ENCODE measurements at places on chromosomes 3 and 15. TPM values are rescaled to one million over a fixed set of nuclear protein-coding genes. Genes with fewer than 3 reads are reported as not detected.

CLASP2 gene
- total RNA-seq = 125 TPM

ACKR4 gene
- not detected for total RNA-seq

RPL39L gene
- 52.3 TPM for total RNA-seq

SLC22A14 gene
- not detected for total RNA-seq

ATP10A gene
- 0.59 TPM for total RNA-seq

NRROS gene
- total RNA-seq = 0.58 TPM

CPN2 gene
- not detected for total RNA-seq

SLC6A11 gene
- total RNA-seq = 1.2 TPM

C2CD4A gene
- total RNA-seq = not detected

OXTR gene
- total RNA-seq = 3.9 TPM

GUCA1C gene
- total RNA-seq = not detected

COL6A5 gene
- not detected for total RNA-seq

WDR93 gene
- 0.51 TPM for total RNA-seq

IL5RA gene
- not detected for total RNA-seq

SLITRK3 gene
- total RNA-seq = 1.1 TPM

SNX33 gene
- 10.1 TPM for total RNA-seq

GLDN gene
- 5.3 TPM for total RNA-seq

CSPG5 gene
- total RNA-seq = 1.7 TPM

FAM3D gene
- total RNA-seq = 0.11 TPM

XCR1 gene
- total RNA-seq = not detected

PPP1R2 gene
- total RNA-seq = 63.8 TPM

CD86 gene
- not detected for total RNA-seq

Data from neural progenitor cell (in vitro differentiated cells).